Small intestine (tissue), 16 donors: ENCODE measurements at places on chromosomes 3 and 15.

- no peak for DNase-seq
Observed at GRCh38 chr3:100518983-100519382, 26.6 kb downstream of the TMEM45A start.

- DNase-seq = no peak
Observed at GRCh38 chr3:16245609-16246008, 19.1 kb downstream of the DPH3 start.

GRCh38 chr3:53024315-53024714 is 21.6 kb downstream of the SFMBT1 start:
- no peak for DNase-seq

DNA sequence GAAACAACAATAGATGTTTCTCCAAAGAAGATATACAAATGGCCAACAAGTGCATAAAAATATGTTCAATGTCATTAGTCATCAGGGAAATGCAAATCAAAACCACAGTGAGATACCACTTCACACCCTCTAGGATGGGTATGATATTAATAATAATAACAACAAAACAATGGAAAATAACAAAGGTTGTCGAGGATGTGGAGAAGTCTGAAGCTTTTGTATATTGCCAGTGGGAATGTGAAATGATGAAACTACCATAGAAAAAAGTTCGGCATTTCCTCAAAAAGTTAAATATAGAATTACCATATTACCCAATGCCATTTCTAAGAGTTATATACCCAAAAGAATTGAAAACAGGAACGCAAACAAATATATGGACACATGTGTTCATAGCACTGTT is 10.8 kb downstream of the BHLHE40 start:
- DNase-seq = no peak

GRCh38 chr15:71780115-71780976 is 30.0 kb upstream of the NR2E3 start:
- DNase-seq = peak; percentile 19

DNA sequence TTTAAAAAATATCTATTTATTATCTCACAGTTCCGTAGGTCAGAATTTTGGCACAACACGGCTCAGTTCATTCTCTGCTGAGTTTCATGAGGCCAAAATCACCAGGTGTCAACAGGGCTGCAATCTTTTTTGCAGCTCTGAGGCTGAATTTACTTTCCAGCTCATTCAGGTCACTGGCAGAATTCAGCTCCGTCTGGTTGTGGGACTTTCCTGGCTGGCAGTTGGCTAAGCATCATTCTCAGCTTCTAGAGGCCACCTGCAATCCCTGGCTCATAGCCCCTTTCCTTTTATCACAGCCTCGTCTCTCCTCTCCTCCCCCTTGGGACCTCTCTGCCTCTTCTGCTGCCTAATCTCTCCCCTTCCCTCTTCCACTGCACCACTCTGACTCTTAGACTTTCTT is 174.0 kb upstream of the WNT5A start:
- DNase-seq = no peak

DNA sequence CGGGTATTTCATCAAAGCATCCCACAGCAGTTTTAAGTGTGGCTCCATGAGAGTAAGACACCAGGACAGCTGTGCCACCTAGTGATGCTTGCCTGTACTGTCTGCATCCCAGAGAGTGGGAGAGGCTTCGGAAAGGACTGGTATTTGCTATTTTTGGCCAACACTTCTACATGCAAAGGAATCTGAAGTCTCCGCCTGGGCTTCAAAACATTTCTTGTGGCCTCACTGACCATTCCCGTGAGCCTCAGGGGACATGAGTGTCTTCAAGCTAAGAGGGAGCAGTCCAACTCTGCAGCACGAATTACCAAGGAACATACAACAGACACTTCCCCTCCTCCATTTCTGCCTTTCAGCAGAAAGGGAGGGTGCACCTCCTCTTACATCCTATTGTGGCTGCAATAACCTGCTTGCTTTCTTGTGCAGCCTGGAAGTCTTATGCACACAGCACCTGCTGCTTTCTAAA is 177.5 kb downstream of the RORA start:
- peak; percentile 12 for DNase-seq

DNA sequence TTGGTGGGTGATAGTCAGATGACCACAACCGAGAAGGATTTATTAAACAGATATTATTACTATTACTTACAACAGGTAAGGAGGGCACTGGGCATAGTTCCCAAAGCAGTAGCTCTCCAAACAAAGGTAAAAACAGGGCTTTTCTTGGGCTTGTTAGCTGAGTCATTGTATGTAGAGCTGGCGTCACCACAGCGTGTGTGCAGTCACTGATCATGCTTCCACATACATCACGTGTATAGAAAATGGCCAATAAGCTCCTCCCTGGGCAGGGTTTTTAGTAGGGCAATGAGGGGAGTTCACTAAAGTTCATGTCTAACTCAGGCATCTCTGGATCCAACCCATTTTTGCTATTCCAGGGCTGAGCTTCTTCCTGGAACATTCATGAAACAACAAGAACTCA is 5.8 kb upstream of the SAMMSON start:
- DNase-seq = no peak

GRCh38 chr3:188827576-188827975 is 344.2 kb upstream of the TPRG1 start:
- DNase-seq = no peak

DNA sequence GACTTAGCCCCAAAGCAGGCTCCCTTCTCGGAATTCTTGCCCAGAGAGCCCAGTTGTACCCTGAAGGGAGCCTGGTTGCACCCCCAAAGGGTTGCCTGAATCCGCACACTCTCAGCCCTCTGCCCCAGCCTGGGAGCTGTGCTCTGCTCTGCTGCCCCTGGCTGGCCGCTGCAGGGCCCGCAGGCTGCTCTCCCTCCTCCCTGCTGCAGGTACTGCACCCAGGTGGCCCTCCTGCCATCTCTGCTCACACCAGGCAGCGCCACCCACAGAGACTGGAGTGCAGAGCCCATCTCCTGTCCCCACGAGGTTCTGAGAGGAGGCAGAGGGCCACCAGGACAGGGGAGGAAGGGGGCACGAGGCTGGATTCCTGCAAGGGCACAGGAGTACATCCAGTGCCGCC is 134.2 kb upstream of the NSMCE3 start:
- DNase-seq = no peak

GRCh38 chr3:43152649-43153048 is 46.8 kb upstream of the POMGNT2 start:
- DNase-seq = no peak

DNA sequence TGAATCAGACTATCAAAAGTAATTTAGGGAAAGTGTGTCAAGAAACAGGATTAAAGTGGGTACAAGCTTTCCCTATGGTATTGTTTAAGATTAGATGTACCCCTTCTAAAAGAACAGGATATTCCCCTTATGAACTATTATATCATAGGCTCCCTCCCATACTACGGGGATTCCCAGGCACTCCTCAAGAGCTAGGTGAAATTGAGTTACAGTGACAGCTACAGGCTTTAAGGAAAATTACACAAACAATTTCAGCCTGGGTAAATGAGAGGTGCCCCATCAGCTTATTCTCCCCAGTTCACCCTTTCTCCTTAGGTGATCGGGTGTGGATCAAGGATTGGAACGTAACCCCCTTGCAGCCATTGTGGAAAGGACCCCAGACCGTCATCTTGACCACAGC is 240.8 kb upstream of the CNTN6 start:
- DNase-seq = no peak

GRCh38 chr3:159781867-159782266 is 206.8 kb upstream of the IL12A start:
- no peak for DNase-seq

DNA sequence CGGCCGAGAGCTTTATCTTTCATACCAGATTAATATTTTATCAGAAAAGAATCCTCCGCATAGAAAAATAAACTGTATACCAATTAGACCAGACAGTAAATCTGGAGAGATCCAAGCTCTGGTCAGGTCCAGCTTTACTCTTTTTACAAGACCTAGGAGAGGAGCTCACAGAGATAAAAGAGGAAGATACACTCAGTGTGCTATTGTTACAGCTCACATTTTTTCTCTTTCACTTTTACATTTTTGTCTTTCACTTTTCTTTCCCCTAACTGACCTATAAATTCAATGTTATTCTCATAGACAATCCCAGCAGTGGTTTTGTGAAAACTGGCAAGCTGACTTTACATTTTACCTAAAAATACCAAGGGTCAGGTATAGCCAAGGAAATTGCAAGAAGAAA is 55.8 kb downstream of the GUCA1C start:
- no peak for DNase-seq
